Activated T-helper 2 cell treated with anti-CD3 and anti-CD28 coated beads, Interferon-gamma antibody, Interleukin-2, Interleukin-4, amounts not matched to agents 10 μg/mL and 5 μg/mL and 100 μg/mL, durations not matched to agents 14 hours and 24 hours and 36 hours (primary cell): ENCODE measurements at places on chromosomes 16 and 17.
A peak's percentile ranks its signal among the peaks of the same experiment; 100 is the strongest.

GRCh38 chr17:77736721-77737120 is 221.8 kb upstream of the TNRC6C start:
- H3K27me3 ChIP-seq = peaks cover 26% of the 10 kb centered on the region
- H3K36me3 ChIP-seq = no peaks in the 10 kb centered on the region
- H3K4me3 ChIP-seq = no peak overlapping the region
- H3K4me1 ChIP-seq = no peaks in the 10 kb centered on the region
- no peak for DNase-seq

- peaks cover 34% of the 10 kb centered on the region for H3K4me1 ChIP-seq
- no peaks in the 10 kb centered on the region for H3K27me3 ChIP-seq
- H3K27ac ChIP-seq = peak overlapping the region; percentile 85
- peaks cover 22% of the 10 kb centered on the region for H3K36me3 ChIP-seq
Measured at GRCh38 chr17:75047398-75048098, 523 bp downstream of the KCTD2 start.

GRCh38 chr17:46789610-46790009 is 28.9 kb downstream of the WNT3 start:
- H3K27me3 ChIP-seq = peaks cover 11% of the 10 kb centered on the region
- H3K4me1 ChIP-seq = no peaks in the 10 kb centered on the region
- DNase-seq = no peak
- no peaks in the 10 kb centered on the region for H3K36me3 ChIP-seq

DNA sequence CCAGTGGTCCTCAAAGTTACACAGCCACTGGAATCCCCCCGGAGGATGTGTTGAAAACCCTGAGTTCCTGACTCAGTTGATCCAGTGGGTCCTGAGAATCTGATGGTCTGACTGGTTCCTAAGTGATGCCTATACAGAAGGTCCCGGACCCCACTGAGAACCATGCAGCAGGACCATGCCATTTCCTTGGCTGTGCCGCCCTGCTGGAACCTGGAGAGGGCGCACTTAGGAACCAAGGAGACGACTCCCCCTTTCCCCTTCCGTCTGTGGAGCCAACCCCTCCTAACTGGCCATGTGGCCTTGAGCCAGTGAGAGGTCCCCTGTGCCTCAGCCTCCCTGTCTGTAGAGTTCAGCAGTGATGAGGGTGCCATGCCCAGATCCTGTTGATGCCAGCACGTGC is 22.0 kb downstream of the C16orf74 start:
- no peak for DNase-seq
- H3K27me3 ChIP-seq = no peaks in the 10 kb centered on the region
- no peak overlapping the region for H3K27ac ChIP-seq
- H3K4me3 ChIP-seq = no peak overlapping the region

GRCh38 chr17:66381701-66382362 is 79.4 kb downstream of the PRKCA start:
- no peak overlapping the region for H3K4me3 ChIP-seq
- H3K36me3 ChIP-seq = peaks cover 52% of the 10 kb centered on the region
- H3K27me3 ChIP-seq = no peaks in the 10 kb centered on the region
- no peak for DNase-seq

DNA sequence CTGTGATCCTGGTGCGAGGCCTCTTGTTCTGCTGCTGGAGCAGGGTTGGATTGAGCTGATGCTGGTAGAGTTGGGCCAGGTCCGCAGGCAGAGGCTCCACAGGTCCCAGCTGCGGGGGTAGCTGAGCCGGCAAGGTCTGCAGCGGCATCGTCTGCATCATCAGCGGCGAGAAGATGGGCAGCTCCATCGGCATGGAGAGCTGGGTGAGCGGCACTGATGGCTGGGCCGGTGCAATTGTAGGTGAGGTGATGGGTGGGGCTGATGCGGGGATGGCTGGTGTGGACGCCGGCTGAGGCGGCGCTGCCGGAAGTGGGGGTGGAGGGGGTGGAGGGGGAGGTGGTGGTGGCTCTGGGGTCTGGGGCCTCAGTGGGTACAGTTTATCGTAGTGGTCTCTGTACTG is 251.7 kb downstream of the ZFHX3 start:
- no peaks in the 10 kb centered on the region for H3K27me3 ChIP-seq
- no peaks in the 10 kb centered on the region for H3K36me3 ChIP-seq

DNA sequence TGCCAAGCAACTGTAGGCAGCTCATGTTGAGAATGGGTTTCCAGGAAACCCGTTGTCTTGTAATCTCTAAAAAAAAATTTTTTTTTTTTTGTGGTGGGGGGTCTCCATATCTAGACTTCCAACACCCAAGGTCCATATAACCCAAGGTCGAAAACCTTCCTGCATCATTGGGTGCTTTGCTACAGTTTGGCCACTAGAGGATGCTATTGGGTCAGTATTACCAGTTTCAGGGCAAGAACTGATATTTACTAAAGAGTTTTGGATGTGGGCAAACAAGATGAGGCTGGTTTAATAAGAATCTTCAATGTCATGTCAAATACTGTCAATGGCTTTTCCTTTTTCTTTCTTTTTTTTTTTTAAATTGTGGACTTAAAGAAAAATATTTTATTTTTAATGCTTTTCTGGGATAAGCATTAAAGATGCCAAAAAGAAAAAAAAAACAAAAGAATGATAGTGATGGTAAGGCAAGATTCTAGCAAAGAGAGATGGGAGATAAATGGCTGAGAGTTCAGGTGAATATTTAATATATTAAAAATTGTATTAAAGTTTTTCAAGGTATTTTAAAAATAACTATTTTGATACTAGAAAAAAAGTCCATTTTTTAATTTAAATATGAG is 62.2 kb downstream of the DHRS7C start:
- no peak overlapping the region for H3K4me3 ChIP-seq
- peaks cover 2% of the 10 kb centered on the region for H3K27me3 ChIP-seq
- no peak overlapping the region for H3K27ac ChIP-seq
- H3K4me1 ChIP-seq = no peaks in the 10 kb centered on the region
- no peak for DNase-seq

DNA sequence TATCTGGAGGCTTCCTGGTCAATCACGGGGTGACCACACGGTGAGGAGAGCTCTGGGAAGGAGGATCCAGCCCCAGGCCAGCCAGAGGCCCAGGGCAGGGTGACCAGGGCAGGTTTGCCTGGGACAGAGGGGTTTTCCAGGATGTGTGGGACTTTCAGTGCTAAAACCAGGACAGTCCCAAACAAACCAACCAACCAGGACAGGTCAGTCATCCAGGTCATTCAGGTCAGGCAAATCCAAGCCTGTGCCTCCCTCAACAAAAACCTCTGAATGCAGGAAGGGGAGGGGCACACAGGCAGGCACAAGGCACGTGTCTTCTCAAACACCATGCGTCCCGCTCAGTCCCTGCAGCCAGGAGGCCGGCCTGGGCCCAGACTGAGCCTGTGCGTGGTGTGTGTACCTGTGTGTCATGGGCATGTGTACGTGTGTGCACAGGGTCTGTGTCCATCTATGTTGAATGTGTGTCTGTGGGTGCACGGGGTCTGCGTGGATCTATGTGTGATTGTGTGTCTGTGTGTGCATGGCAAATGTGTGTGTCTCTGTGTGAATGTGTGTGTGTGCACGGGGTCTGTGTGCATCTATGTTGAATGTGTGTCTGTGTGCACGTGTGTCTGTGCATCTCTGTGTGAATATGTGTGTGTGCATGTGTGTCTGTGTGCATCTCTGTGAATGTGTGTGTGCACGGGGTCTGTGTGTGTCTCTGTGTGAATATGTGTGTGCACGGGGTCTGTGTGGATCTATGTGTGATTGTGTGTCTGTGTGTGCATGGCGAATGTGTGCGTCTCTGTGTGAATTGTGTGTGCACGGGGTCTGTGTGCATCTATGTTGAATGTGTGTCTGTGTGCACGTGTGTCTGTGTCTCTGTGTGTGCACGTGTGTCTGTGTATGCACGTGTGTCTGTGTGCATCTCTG is 78.9 kb downstream of the RTN4RL1 start:
- H3K4me1 ChIP-seq = no peaks in the 10 kb centered on the region
- no peak overlapping the region for H3K4me3 ChIP-seq
- no peak for DNase-seq
- H3K27ac ChIP-seq = no peak overlapping the region

DNA sequence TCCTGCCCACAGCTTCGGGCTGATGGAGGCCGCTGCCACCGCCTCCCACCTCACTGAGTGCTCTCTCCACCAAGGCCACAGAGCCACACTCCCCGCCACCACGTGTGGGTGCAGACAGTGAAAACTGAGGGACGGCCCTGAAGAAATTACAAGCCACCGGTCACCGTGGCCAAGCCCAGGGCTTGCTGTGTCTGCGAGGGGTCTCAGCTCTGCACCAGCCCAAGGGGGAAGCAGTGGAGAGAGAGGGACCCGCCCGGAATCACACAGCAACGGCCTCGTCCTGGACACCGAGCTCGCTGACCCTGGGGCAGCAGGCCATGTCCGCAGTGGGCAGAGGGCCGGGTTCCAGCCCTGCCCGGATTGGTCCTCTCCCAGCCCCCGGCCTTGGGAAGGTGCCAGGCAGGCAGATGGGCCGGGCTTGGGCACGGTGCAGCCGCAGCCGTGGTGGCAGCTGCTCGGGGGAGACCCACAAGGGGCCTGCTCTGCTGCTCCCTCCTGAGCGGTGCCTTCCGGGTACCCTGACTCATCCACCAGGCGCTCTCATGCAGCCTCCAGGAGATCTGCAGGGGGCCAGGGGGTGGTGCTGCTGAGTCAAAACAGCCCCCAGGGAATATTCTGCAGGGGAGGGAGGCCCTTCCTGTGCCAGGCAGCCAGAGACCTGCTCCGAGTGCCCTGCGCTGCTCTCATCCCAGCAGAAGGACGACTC is 52.0 kb downstream of the CBFA2T3 start:
- peaks cover 2% of the 10 kb centered on the region for H3K4me1 ChIP-seq
- no peaks in the 10 kb centered on the region for H3K27me3 ChIP-seq
- no peak overlapping the region for H3K27ac ChIP-seq
- no peak for DNase-seq
- no peaks in the 10 kb centered on the region for H3K36me3 ChIP-seq
- no peak overlapping the region for H3K4me3 ChIP-seq

DNA sequence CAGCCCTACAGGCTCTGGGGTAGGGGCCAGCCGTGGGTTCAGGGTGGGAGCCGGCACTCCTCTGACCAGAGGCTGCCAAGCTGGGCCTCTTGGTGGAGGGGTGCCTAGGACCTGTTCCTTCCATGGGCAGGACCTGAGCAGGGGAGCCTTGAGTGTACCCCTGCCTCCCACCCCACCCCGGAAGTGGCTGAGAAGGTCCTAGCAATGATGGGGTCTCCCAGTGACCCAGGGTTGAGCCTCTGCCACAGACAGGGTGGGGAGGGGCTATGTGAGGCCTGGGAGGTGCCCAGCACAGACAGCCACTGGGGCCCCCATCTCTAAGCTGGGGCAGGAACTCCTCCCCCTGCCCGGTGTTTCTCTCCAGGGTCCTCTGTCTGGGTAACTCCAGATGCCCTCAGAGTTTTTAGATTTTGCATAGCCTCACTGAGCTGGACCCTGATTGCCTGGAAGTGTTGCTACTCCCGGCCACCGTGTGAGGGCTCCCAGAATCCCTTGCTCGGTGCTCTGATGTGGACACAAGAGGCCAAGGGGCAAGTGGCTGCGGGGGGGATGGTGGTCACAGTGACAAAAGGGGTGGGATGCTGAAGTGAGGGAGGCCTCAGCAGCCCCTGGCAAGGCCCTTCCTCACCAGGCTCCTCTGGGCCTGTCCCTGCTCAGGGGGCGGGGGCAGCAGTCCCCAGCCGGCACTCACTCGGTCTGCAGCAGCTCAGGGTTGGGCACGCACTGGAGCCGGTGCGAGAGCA is 6.4 kb upstream of the MTSS2 start:
- DNase-seq = no peak
- no peaks in the 10 kb centered on the region for H3K36me3 ChIP-seq
- no peaks in the 10 kb centered on the region for H3K27me3 ChIP-seq
- no peak overlapping the region for H3K4me3 ChIP-seq
- H3K27ac ChIP-seq = no peak overlapping the region

GRCh38 chr17:6755731-6756184 is at the start of gene XAF1:
TSS of gene XAF1 (plus strand) at chr17:6756046. CDS start at chr17:6756079, 33 bp downstream.
- DNase-seq = peak; percentile 60
- H3K4me1 ChIP-seq = peaks cover 45% of the 10 kb centered on the region
- H3K4me3 ChIP-seq = peak within 1 kb of the TSS; percentile 90

- peaks cover 26% of the 10 kb centered on the region for H3K36me3 ChIP-seq
- peak; percentile 41 for DNase-seq
- H3K27ac ChIP-seq = peak overlapping the region; percentile 99
- H3K4me1 ChIP-seq = peaks cover 26% of the 10 kb centered on the region
Measured at GRCh38 chr17:45149669-45150664, 1.7 kb downstream of the HEXIM1 start.

DNA sequence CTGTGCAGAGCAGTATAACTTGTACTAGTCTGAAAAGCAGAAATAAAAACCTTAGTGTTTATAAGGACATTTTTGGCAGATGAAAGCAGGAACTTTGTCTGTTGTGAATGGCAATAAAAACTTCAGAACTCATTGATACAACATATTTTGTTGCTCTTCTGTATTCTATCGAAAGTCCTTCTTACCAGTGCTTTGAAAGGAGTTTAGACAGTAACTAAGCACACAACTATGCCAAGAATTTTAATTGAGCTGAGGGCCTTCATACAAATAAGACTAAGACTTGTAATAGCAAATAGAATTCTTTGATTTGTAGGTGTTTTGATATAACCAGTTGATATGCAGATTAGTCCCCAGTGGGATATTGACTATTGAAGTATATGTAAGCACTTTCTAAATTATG is 308.4 kb downstream of the ZFHX3 start:
- no peak for DNase-seq
- no peak overlapping the region for H3K4me3 ChIP-seq
- H3K36me3 ChIP-seq = no peaks in the 10 kb centered on the region
